ENCODE measurements at places on chromosomes 2 and 18.
A peak's percentile ranks its signal among the peaks of the same experiment; 100 is the strongest.

- no peak for DNase-seq
These were observed 289.2 kb upstream of the KYNU start for GRCh38 chr2:142588269-142588668.

DNA sequence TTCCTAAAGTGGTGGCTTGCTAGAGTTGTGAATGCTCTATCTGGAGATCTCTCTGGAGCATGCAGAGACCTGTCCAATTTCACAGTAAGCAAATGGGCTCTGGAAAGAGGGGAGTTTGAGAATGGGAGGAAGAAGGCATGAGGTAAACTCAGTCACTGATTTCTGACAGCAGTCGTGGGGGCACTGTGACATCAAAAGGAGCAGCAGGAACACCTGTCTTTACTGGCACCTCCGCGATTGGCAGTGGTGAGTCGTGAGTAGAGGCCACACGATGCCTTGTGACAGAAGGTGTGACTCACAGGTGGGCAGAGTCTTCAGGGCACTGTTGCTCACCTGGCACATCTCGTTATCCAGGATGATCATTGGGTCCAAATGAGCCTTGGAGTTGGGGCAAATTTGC lies 38.8 kb upstream of the CAVIN2 start:
- no peak for DNase-seq

DNA sequence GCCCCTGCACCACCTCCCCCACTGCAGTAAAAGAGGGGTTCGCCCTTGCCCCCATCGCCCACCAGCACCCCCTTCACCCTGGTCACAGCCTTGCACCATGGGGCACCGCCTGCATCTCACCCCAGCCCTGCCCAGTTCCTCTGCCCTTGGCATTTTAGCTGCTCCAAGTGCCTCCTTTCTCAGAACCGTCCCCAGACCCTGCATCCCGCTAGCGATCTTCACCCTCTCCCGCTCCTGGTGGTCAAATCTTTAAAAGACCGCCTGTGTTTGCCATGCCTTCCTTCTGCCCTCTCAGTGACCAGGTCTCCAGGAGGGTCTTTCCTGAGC lies 114.7 kb upstream of the OTOS start:
- DNase-seq: peak; percentile 6

DNA sequence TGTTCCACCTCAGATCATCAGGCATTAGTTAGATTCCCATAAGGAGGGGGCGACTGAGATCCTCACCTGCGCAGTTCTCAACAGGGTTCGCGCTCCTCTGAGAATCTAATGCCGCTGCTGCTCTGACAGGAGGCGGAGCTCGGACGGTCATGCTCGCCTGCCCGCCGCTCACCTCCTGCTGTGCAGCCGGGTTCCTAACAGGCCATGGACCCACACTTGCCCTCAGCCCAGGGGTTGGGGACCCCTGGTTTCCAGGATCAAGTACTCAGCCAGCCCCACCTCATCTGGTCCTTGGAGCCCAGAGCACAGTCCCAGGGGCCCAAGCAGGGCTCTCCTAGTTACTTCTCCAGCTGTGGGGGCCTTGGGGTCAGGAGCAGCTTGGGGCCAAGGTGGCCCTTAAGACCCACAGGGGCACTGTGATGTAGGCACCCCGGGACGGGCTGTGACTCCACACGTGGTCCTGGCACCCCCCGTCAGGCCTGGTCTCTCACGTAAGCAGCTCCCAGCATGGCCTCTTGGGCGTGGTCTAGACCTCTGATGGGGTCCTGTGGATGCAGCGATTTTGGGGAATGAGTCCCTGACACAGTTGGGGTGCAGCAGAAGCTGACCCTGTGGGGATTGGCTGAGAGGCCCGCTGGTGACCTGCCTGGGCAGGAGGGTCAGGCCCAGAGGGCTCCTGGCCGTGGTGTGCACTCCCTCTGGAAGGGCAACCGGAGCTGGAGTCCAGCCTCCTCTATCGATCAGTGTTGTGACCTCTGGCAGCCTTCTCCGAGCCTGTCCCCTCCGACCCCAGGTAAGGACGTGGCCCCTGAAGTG lies 28.3 kb upstream of the OTOS start:
- no peak for DNase-seq

GRCh38 chr2:65436824-65437221 lies 4.4 kb upstream of the SPRED2 start:
- DNase-seq: peak; percentile 42

DNA sequence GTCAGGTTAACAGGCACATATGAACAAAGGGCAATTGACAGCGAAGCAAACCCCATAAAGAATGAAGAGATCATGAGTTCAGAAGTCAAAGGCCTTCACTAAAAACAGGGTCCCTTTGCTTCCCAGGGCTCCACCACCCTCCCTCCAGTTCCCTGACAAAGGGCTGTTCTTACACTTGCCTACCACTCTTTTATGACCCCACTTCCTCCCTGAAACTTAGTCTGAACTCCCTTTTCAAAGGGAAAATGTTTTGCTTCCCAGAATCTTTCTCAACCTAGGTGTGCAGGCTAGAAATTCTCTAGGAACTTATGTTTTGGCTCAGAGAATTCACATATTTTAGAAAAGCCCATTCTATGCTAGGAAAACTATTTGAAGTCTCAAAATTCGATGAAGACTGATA lies 86.0 kb upstream of the ITGA4 start:
- DNase-seq: no peak

DNA sequence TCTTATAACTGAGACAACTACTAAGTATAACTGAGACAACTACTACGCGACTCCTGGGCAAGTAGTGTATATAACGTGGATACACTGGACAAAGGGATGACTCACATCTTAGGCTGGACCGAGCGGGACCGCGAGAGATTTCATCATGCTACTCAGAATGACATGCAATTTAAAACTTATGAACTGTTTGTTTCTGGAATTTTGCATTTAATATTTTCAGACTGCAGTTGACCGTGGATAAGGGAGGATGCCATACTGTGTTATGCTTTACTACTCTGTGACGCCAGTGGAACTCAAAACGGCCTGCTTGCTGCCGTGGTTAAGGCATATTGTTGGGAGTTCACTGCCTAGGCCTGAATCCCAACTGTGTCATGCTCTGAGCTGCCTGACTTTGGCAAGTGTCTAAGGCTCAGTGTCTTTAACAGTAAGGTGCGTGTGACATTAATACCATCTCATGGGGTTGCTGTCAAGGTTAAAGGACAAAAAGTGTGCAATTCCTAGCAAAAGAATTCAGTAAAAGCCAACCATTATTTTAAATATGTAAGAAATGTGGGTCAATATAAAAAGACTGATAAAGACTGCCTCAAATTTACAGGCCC lies 64.6 kb downstream of the BMP10 start:
- DNase-seq: no peak
